ENCODE measurements at places on chromosomes 4 and X.

DNA sequence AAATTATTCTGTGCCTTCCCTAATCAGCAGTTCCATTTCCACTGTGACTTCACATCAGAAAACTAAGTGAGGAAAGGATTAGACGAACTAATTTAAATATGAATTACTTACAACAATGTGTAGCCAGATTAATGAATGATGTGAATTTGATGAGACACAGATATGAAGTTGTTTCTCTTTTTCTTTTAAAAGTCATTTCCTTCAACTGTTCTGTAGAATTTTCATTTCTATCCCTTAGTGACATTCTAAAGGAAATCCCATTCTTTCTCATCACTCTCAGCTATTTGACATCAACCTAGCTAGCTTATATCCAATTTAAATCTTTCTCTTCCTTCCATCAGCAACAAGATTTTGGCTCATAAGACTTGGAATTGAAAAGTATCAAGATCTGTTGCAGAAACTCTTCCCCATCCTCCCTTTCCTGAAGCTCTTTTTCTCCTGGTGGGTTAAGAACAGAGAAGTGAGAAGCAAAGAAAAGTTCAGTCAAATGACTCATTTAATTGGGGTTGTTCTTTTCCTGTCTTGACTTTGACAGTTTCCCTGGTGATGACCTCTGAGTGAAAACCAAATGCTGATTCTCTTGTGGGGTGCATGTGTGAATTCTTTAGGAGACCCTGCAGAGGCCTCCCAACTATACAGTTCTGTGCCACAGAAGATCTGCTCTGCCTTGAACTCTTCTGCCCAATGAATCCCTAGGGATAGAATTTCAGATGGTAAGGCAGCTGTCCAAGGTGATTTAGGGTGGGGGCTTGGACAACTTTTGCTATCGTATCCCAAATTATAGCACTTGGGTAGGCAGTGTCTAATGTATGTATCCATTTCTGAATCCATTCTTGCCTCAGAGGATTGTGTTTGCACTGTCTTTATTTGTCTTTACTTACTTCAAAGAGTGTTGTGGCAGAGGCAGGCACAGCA is 232.5 kb upstream of the GPRIN3 start:
- DNase-seq = no peak

- no peak for DNase-seq
Measured at GRCh38 chr4:25826074-25826752, 36.6 kb downstream of the SEL1L3 start.

DNA sequence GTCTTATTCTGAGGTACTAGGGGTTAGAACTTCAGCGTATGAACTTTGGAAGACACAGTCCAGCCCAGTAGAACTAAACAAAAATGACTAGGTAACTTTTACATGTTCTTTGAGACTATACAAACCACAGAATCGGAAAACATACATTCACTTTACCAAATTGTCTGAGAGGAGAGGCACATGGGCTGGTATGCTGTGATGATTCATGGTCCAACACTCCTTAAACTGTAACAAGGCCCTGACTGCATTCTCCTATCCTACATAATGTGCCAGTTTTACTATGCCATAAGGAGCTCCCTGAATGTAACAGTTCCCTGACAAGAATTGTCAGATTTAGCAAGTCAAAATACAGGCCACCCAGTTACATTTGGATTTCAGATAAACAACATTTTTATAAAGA is 640.0 kb downstream of the RAB28 start:
- DNase-seq = no peak

DNA sequence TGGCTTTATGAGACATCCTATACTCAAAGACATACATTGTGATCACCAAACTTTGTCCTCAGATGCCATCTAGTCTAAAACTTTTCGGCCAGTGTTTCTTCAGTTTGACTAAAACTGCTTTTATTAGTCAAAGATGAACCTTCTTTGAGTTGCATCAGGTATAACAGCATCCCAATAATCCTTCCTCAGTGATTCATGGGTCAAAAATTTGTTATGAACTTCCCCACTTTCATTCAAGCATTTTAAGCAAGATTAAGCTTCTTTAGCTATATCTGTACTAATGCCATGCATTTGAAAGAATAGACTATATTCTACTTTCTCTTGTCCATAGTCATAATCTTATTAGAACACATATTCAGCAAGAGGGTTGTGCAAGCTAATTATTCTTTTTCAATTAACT is 1070.4 kb upstream of the ADGRL3 start:
- no peak for DNase-seq

- DNase-seq = no peak
Measured at GRCh38 chrX:101117701-101118100, 19.7 kb downstream of the CENPI start.

DNA sequence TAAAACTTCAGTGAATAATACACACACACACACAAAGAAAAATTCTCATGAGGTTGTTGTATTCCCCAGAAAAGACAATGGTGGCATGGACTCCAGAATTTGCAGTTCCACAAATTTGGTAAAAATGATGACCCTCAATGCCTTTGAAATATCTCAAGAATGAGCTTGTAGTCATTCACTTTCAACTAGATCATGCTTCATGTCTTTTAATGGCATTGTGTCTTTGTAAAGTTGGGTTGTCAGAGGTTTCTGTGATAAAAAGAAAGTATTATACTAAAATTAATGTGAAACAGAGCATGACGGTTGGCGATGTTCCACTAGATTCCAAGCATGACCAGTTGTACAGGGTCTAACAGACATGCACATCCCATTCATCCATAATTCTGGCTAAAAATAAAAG is 685.0 kb upstream of the FRG1 start:
- DNase-seq = no peak

All from activated CD8-positive, alpha-beta memory T cell treated with anti-CD3 and anti-CD28 coated beads for 1 hour (primary cell).